ENCODE measurements at places on chromosomes 1 and 21.

GRCh38 chr1:88731475-88732269, 47.6 kb downstream of the PKN2 start:
- DNase-seq = peak; percentile 79

DNA sequence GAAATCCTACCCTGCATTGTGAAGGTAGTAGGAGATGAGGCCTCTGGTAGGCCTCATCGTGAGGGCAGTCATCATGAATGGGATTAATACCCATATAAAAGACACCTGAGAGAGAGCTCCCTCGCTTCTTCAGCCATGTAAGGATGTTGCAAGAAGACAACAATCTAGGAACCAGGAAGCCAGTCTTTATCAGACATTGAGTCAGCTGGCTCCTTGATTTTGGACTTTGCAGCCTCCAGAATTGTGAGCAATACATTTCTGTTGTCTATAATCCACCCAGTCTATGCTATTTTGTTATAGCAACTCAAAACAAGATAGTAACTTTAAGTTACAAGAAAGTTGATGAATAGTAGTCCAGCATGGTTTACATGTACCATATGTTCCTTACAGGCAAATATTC, 208.5 kb downstream of the KCNT2 start:
- no peak for DNase-seq

DNA sequence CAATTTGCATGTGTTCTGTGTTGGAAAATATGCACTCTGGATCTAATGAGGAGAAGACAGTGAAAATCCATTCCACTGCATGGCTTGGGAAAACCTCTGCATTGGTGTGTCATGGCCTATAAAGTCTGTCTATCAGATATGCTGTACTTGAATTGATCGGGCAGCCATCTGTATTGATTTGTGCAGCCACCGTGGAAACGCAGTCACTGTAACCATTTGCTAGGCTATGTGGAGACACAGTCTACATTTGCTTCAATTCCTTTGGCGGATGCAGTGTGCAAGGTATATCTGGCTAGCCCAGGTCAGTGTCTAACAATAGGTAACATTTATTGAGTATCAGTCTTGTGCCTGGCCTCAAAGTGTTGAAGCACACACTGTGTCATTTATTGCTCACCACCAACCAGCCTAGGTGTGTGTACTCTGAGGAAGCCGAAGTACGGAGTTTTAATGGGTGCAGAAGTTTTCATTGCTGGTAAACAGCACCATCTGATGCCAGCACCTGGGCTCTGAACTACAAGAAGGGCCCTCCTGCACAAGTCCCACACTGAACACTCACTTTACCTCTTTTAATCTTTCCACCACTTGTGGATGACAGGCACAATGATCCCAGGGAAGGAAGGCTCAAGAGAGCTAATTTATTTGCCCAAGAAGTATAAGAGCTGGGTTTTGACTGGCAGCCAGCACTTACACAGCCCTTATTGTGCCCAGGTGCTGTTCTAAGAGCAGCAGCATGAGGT, 83.4 kb downstream of the DAB1 start:
- no peak for DNase-seq

DNA sequence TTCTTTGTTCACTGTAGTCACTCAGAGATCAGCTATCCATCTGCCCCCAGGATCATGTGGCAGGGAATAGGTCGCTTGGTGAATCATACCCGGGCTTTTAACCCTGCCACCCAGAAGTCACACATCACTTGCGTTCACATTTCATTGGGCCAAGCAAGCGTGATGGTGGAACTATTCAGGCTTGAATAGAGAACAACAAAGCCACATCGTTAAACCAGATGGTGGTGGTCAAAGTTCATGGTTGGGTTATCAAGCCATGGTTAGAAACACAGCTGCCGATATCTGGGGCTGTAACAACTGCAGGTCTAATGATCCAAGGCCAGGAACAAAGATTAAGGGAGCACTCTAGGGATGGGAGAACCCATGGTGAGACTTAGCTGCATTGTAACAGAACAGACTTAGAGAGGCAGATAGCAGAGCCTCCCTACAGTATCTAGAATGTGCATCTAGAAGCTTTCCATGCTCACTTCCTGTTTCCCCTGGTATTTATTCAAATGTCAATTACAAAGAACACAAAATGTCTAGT, 40.0 kb upstream of the PTPRC start:
- no peak for DNase-seq
